ENCODE measurements at places on chromosomes 6 and 20.

- DNase-seq = no peak
These were observed 5.0 kb downstream of the SPATA2 start for GRCh38 chr20:49910340-49910706.

GRCh38 chr6:111070105-111071005 lies 16.9 kb upstream of the SLC16A10 start:
- DNase-seq = no peak

GRCh38 chr6:119890470-119890869 lies 540.9 kb upstream of the MAN1A1 start:
- no peak for DNase-seq

DNA sequence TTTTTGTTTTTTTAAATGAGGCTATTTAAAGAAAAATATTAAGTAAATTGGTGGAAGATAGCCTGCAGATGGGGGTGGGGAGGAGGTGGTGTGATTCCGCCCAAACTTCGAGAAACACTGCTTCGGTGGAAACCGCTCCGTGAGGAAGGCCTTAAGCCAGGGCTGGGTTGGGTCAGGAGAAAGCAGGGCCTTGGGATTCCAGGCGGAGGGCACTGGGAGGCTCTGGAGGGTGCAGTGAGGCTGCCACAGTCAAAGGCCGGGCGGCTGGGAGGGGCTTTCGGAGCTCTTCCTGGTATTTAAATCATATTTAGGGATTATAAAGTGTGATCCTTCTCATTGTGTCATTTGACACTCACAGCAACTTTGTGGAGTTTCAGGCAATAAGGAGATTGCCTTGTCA lies 22.2 kb upstream of the SCRT2 start:
- DNase-seq = no peak

DNA sequence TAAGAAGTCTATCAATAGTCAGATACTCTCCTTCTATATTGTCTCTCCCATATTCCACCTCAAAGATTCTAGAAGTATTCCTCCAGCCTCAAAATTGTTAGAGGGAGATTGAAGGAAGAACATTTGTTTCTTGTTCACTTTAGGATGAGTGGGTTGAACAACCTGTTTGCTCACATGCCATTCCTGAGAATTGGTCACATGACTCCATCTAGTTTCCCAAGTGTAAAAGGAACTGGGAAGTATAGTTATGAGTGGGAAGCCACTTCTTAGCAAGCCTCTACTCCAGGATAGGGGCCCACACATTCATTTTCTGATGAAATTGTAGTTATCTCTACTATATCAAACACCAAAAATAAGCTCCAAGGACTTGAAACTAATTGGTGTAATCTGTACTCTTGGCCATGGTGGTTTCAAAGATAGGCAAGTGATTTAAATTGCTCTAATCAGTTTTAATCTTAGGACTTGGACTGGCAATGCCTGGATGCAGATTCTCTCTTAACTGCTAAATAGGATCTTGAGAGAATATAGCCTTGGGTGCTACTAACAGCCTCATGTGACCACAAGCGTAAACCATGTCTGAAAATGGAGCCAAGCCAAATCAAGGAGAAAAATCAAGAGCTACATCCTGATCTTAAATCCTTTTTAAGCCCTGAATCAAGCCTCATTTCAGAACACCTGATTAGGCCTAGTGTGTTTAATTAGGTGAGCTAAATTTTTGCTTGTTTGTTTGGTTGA lies 758.7 kb upstream of the MAN1A1 start:
- no peak for DNase-seq

DNA sequence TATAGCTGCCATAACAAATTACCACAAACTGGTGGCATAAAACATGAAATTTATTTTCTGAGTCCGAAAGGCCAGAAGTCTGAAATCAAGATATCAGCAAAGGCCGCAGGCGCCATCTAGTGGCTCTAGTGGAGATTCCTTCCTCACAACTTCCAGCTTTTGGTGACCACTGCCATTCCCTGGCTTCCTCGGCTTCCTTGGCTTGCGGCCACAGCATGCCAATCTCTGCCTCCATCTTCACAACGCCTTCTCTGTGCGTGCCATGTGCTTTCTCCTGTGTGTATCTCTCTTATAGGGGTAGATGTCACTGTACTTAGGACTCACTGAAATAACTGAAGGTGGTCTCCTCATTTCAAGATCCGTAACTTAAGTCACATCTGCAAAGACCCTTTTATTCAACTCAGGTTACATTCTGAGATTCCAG lies 5.4 kb upstream of the PLAGL1 start:
- DNase-seq = no peak

DNA sequence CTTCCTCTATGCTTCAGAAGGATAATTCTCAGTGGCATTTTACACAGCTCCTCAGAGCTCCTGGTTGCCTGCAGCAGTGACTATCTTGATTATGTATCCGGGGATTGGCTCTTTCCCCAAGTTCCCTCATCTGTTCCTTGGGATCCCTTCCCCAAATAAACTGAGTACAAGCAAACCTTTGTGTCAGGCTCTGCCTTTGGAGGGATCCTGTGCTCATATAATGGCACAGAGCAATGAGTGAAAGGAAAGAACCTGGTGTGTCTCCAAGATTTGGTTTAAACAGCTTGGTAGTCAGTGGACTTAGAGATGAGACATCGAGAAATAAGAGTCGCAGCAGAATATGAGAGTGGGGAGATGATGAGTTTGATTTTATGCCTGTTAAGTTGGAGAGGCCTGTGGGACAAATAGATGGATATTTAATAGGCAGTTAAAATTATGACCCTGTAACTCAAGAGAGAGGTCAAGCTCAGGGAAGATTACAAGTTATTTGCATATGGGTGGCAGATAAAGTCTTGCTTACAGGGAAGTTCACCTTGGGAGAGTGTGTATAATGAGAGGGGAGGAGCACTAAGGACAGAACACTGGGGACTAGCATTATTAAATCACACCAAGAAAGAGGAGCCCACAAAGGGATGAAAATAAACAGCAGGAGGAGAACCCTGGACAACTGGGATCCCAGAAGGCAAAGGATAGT lies 44.1 kb upstream of the GCLC start:
- DNase-seq = no peak

GRCh38 chr6:10355115-10355702 lies 59.7 kb downstream of the TFAP2A start:
- no peak for DNase-seq

Data from vagina (tissue), 2 donors.